Lung (tissue), 17 donors: ENCODE measurements at places on chromosomes 13 and 19.

DNA sequence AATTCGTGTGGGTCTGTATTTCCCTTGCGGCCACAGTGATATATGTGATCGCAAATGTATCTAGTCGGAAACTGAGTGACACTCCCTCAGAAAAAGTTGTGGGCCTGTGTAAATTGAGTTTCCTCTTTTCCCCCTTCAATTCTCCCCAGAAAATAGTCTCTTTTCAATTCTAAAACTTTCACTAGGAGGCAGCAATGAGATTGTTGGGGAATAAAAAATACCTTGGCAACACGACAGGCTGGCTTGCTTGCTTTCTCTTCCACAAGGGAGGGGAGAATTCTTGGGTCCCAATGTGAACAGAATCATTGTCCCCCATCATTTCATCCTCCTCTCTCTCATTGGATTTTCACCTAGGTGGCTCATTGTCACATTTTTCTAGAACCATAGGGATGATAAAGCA is 3.7 kb upstream of the SOX21 start:
- DNase-seq = no peak

DNA sequence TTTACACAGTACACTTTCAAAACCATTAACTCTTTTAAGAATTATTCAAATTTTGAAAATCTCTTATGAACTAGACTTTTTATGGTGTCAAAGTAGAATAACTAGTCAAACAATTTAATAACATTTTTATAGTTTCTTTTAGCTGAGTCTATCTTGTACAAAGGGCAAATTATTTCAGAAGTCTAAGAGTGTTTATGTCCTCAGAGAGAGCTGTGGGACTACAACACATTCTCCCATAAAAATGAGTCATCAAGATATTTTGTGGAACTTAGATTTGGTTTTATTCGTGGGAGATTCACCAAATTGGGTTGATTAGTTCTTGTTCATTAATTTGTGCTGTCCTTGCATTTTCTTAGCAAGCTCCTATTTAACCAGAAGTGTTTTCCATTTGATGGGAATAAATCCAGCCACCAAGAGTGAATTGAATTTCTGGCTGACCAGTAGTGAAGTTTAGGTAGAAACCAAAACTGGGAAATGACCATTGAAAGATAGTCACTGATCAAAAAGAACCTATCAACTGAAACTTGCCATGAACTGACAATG is 291.0 kb downstream of the DLEU7 start:
- DNase-seq = no peak

GRCh38 chr13:30803749-30804148 is 68.4 kb downstream of the ALOX5AP start:
- DNase-seq = no peak

GRCh38 chr19:56110515-56111448 is 10.3 kb downstream of the ZNF787 start:
- peak; percentile 47 for DNase-seq

DNA sequence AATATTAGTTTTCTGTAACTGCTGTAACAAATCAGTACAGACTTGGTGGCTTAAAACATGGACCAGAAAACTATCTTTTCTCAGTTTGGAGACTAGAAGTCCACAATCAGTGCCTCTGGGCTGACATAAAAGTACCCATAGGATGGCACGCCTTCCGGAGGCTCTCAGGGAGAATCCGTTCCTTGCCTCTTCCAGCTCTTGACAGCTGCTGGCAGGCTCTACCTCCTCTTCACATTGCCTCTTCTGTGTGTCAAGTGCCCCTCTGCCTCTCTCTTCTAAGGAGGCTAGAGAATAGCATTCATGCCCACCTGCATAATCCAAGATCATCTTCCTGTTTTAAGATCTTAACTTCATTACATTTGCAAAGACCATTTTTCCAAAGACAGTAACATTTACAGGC is 1194.2 kb downstream of the EFNB2 start:
- DNase-seq = no peak
